ENCODE measurements at places on chromosomes 1 and 21. TPM values are rescaled to one million over a fixed set of nuclear protein-coding genes. Genes with fewer than 3 reads are reported as not detected.

DNA sequence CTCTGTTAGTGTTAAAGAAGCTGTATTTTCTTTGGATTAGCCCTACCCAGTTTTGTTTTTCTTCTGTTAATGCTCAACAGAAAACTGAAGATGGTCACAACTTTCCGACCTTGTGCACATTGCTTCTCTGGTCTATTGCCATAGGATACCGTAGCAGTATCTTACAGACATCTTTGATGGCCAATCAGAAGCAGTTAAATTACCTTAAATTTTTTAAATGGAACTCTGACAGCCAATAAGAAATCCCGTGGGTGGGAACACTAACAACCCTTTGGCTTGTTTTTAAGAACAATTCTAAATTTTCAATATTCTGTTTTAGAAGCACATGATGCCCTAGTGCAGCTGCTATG is 17.2 kb downstream of the NFYC start:
- DNase-seq, result peak; percentile 91

MTARC1 gene
- 1.7 TPM for total RNA-seq

GRCh38 chr1:36115200-36115669 is 9.8 kb downstream of the COL8A2 start:
- DNase-seq, result peak; percentile 60

TAS1R1 gene
- under 0.01 TPM for total RNA-seq

DNA sequence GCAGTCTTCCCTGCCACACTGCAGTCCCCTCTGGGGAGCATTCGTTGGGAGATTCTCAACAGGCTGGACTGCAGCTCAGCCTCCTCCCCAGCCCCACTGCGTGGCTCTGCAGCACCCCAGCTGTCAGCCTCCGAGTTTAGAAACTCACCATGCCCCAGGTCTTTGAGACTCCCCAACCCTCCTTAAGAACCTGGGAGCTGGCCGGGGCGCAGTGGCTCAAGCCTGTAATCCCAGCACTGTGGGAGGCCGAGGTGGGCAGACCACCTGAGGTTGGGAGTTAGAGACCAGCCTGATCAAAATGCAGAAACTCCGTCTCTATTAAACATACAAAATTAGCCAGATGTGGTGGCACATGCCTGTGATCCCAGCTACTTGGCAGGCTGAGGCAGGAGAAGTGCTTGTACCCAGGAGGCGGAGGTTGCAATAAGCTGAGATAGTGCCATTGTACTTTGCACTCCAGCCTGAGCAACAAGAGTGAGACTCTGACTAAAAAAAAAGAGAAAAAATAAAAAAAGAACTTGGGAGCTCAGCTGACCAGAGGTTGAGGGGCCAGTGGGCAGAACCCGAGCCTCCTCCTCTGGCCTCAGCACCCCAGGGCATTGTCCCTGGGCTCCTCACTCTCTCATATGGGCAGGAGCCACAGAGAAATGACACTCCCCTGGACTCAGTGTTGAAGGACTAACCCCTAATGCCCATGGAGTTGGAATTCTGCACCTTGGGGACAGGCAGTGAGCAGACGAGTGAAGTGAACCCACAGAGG is 5.6 kb downstream of the OLIG2 start:
- no peak for DNase-seq

TMEM61 gene
- total RNA-seq, result not detected

RGS7 gene
- total RNA-seq, result under 0.01 TPM

AGMAT gene
- total RNA-seq, result 2.6 TPM

LAMB3 gene
- 3.9 TPM for total RNA-seq

GRCh38 chr1:204435872-204436271 is 24.3 kb upstream of the PPP1R15B start:
- no peak for DNase-seq

C1orf74 gene
- 3.0 TPM for total RNA-seq

OR2L2 gene
- not detected for total RNA-seq

TMEM35B gene
- total RNA-seq, result 15.8 TPM

DNA sequence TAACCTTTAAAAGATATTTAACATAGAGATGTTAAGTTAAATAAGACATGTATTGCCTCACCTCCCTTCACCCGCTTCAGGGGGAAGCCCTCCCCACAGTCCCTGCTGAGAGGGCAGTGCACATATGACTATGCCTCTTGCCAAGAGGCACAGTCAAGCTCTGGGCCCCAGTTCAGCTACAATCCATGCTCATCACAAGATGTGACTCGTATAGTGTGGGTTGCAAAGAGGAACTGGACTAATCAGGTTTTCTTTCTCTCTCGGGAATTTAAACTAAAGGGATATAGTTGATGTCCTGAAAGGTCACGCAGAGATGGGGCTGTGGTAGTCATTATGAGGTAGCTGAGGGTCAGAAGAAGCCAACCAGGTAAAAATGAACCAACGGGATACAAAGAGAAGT is 35.6 kb downstream of the LYST start:
- DNase-seq, result no peak

- DNase-seq, result peak; percentile 89
Observed at GRCh38 chr1:223834660-223835263, 11.0 kb downstream of the TP53BP2 start.

- DNase-seq, result peak; percentile 26
Observed at GRCh38 chr1:162551969-162552683, 9.4 kb upstream of the UAP1 start.

FCRL5 gene
- not detected for total RNA-seq

DNA sequence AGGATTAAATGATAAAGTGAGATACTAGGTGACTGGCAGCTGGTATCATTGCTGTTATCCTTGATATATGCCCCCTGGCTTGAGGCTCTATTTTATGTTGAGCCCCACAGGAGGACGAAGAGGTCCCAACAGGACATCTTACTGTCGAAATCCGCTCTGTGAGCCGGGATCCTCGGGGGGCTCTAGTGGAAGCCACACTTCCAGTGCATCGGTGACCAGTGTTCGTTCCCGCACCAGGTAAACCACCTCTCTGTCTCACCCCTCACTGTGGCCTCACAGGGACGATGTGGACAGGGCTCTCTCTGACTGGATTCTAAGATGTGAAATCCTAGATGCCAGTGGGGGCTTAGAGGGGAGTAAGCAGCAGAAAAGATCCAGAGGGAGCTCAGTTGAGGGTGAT is 2.1 kb downstream of the TMEM39B start:
- DNase-seq, result no peak

TMEM50B gene
- total RNA-seq, result 24.5 TPM

GRCh38 chr1:235015291-235015985 is 113.2 kb downstream of the TOMM20 start:
- no peak for DNase-seq

GRCh38 chr1:116990612-116991151 is 10.9 kb upstream of the CD101 start:
- DNase-seq, result no peak

OPTC gene
- total RNA-seq, result not detected

DNA sequence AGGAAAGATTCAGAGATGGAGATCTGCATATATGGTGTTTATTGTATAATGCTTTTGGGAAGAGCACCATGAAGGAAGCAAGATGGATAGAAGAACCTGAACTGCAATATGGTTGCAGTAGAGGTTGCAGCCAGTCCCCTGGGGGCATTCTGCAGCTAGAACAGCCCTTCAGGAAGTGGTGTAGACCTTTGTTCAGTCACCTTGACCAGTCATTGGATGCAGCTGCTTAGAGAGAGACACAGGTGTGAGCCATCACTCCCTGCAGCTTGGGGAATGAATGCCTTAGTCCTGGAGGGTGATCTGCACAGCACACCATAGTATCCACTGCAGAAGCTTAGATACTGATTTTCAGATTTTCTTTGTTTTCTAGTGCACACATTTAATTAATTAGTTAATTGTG is 42.3 kb downstream of the NEK7 start:
- DNase-seq, result no peak

GBP7 gene
- not detected for total RNA-seq

SLC1A7 gene
- total RNA-seq, result under 0.01 TPM

Data from fibroblast of villous mesenchyme (primary cell).